ENCODE measurements at places on chromosomes 7 and 10.
A peak's percentile ranks its signal among the peaks of the same experiment; 100 is the strongest.

GRCh38 chr10:35412900-35413491 is 76.7 kb downstream of the CCNY start:
- H3K27me3 ChIP-seq, result no peaks in the 10 kb centered on the region
- peaks cover 3% of the 10 kb centered on the region for H3K4me1 ChIP-seq
- H3K27ac ChIP-seq, result no peak overlapping the region
- H3K4me3 ChIP-seq, result no peak overlapping the region
- no peak for DNase-seq
- no peaks in the 10 kb centered on the region for H3K36me3 ChIP-seq

- peak overlapping the region; percentile 63 for H3K4me3 ChIP-seq
- H3K27me3 ChIP-seq, result no peaks in the 10 kb centered on the region
- H3K27ac ChIP-seq, result peak overlapping the region; percentile 64
- H3K4me1 ChIP-seq, result peaks cover 19% of the 10 kb centered on the region
- H3K36me3 ChIP-seq, result no peaks in the 10 kb centered on the region
Observed at GRCh38 chr10:44974628-44975430, 3.8 kb downstream of the DEPP1 start.

DNA sequence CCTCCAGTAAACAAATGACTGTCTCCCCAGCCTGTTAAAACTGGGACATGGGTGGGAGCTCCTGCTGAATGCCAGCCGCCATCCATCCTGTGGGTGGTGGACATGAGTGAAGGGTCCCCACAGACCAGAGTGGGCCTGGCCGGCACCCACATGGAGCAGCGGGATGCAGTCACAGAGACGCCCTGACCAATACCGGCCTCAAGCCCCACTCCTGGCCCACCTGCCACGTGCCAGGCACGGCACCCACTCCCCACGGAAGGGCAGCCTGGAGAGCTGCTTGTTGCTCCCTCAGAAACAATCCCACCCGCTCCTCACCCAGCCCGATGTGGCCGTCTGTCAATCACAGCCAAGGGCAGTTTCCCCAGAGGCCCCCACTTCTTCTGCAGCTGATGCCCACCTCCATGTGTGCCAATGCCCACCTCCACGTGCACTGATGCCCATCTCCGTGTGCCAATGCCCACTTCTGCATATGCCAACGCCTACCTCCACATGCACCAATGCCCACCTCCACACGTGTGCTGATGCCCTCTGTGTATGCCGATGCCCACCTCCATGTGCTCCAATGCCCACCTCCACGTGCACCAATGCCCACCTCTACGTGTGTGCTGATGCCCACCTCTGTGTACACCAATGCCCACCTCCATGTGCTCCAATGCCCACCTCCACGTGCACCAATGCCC is 42.8 kb upstream of the DNAAF5 start:
- H3K4me1 ChIP-seq, result no peaks in the 10 kb centered on the region
- DNase-seq, result no peak
- no peak overlapping the region for H3K27ac ChIP-seq
- peaks cover 40% of the 10 kb centered on the region for H3K36me3 ChIP-seq

- DNase-seq, result no peak
- no peaks in the 10 kb centered on the region for H3K27me3 ChIP-seq
- H3K4me1 ChIP-seq, result no peaks in the 10 kb centered on the region
- H3K27ac ChIP-seq, result no peak overlapping the region
Observed at GRCh38 chr7:33677556-33677955, 227.8 kb upstream of the BMPER start.

DNA sequence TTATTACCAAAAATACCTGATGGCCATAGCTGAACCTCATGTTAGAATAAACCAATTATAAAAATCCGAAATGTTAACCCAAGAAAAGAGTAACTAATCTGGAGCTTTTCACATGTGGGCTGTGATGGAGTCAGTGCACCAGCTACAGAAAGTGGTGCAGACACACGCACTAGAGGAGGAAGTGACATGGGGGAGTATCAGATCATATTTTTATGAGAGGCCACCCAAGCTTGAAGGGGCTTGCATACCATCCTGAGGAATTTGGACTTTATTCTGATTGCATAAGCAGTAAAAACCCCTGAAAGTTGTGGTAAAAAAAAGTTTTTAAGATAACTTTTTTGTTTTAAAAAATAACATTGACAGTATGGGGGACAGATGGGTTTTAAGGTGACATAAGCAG is 1148.5 kb upstream of the CELF2 start:
- no peaks in the 10 kb centered on the region for H3K27me3 ChIP-seq
- H3K27ac ChIP-seq, result no peak overlapping the region
- H3K36me3 ChIP-seq, result no peaks in the 10 kb centered on the region
- no peak overlapping the region for H3K4me3 ChIP-seq

Data from activated CD4-positive, alpha-beta memory T cell treated with anti-CD3 and anti-CD28 coated beads, Interleukin-2, amount 10 ng/mL, durations not matched to agents 7 days and 5 days (primary cell).